ENCODE measurements at places on chromosomes 12 and 14.

DNA sequence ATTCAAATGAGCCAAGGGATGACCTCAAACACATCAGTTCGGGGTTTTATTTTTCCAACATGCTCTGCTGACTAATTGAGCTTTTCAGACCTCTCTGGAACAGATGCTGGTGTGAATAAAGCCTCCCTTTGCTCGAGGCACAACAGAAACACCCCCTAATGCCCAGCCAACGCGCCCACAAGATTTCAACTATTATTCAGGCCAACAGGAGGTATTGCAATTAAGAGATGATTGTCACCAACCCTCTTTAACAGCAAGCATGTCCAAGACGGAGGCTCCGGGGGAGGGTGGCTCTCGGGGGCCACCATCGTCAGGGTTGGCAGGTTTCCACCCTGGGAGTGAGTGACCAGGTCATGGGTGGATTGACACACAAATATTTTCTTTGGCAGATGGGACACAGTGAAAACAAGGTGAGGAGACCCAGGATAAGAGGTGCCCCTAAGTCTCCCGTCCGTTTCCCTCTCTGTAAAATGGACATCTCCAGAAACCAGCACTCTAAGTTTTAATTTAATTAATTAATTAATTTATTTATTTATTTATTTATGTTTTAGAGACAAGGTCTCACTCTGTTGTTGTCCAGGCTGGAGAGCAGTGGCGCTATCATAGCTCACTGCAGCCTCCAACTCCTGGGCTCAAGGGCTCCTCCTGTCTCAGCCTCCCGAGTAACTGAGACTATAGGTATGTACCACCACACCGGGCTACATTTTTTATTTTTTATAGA lies 56.1 kb downstream of the MAP1LC3B2 start:
- DNase-seq = no peak

DNA sequence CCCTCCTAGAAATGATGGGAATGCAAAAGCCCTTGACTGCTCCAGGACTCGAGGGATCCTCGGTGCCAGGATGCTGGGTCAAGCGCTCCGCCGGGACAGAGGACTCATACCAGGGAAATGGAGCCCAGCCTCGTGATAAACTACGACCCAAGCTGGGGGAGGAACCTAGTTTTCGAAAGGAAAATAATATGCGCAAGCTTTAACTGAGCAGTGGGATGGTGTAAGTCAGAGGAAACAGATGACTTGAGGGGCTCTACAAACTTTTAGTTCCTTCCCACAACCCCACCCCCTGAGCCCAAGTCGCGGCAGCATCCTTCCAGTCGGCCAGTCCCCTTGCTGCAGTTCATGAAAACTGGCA lies 654 bp upstream of the SUPT16H start:
- DNase-seq = no peak

DNA sequence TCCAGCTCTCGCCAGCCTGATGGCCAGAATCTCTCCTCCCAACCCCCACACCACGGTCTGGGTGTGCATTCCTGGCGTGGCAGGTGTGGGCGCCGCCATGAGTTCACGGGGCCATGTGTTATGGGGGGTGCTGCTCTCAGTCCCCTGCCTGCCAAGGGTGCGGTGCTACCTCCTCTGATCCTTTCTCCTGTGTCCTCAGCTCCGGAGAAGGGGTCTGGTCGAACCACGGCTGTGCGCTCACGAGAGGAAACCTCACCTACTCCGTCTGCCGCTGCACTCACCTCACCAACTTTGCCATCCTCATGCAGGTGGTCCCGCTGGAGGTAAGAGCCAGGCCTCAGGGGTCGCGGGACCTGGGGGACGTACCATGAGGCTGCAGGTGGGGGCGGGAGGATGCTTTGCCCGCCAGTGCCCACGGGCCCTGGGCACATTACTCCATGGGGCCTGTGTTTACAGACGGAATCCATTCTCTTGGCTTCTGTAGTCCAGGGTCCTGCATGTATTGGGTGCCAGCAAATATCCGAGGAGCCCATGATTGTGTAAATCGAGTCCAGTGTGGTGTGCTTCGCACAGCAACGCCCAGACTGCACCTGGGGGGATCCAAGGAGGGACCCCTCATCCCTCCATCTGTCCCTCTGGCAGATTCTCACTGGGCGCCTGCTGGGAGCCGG lies 130.8 kb downstream of the ADGRD1 start:
- no peak for DNase-seq

GRCh38 chr12:39393179-39393578 lies 49.7 kb downstream of the KIF21A start:
- no peak for DNase-seq

GRCh38 chr12:20274008-20274407 lies 94.3 kb upstream of the PDE3A start:
- no peak for DNase-seq

DNA sequence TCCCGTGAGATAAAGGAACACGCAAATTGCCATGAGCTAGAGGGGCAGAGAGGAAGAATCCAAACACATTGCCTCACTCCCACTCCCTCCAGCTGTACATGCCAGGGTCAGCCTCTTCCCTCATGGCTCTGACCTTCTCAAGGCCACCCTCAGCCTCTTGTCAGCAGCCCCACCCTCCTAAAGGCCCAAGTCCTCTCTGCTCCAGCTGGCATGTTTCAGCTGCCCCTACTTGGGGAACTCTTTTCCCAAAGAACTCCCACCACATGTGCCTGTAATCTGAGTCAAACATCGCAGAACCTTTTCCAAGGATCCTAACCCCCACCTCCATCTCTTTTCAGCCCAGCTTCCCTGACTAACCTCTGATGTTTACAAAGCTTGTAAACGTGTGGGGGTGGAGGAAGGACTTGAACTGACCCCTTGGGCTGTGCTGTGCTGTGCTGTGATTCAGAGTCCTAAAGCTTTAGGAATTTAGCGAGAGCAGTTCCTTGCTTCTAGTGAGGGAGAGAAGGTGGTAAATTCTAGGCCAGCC lies 7.3 kb upstream of the CACNB3 start:
- DNase-seq = no peak

DNA sequence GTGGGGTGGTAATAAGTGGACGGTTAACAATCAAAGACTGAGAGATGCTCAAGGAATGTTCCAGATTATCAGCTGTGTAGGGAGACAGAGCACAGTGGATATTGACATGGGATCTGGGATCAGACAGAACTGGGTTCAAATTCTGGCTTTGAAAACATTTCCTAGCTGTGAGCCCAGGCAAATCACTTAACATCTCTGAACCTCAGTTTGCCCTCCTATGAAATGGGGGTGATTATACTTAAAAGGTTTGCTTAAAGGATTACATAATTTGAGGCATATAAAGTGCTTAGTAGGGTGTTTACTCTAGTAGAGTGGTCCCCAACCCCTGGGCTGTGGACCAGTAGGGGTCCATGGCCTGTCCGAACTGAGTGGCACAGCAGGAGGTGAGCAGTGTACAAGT lies 260.0 kb upstream of the CRY1 start:
- DNase-seq = no peak

GRCh38 chr12:43789941-43790340 lies 16.2 kb downstream of the TWF1 start:
- DNase-seq = no peak

DNA sequence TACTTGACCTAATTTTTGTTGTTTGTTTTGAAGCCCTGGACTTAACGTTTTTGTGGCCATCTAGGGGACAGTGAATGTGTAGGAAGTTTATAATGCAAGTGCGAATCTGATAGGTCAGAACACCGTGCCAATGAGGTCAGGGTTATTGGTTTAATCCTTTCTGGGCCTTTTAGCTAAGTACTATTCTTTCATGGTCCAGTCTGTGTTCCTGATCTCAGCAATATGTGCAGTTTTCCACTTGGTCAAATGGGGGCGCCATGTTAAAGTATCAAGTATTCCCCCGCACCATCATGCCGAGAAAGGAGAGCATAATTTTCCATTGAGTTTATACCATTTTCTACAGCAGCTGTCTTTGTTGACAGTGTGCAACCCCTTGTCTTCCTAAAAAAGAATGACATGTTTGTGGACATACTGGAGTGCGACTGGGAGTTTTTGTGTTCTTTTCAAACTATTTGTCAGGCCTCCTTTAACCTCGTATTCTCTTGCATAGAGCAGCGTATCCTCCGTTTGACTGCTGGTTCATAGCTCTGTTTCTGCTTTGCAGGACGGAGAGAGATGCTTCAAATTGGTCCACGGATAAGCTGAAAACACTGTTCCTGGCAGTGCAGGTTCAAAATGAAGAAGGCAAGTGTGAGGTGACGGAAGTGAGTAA lies 1.3 kb downstream of the AHSA1 start:
- DNase-seq = peak; percentile 70

DNA sequence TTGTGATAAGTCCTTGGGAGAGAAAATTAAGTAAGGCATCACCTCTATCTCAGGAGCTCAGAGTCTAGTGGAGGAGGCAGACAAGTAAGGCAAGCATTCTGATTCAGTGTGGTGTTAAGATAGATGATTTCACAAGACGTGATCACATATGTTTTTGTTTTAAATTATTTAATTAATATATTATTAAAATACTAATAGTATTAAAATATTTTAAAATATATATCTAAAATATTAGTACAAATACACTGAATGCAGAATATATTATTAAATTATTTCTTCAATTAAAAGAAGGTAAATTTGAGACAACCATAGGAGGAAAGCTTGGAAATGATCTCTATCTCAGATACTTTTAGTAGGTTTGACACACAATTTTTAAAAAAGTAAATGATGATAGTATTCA lies 51.5 kb upstream of the ANO4 start:
- no peak for DNase-seq

- no peak for DNase-seq
Measured at GRCh38 chr12:60349232-60349978, 753.6 kb downstream of the SLC16A7 start.

DNA sequence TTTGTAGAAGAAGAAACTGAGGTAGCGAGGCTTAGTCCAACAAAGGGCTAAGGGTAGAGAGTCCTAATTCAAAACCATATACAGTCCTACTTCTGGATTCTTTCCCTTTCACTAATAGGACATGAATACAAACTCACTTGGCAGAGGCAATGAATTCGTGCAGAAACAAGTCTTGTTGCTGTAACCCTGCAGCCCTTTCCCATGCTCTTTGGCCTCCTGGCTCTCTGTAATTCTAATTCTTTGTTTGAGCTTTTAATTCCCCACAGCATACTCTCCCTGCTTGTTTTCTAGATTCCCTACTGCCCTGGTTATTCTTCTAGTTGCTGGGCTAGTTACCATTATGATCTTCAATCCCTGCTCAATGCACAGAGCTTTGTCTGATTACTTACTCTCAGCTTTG lies 381.4 kb downstream of the ETNK1 start:
- no peak for DNase-seq

- no peak for DNase-seq
Measured at GRCh38 chr14:55298500-55298822, 27.2 kb downstream of the FBXO34 start.

GRCh38 chr12:124906606-124907261 lies 7.7 kb downstream of the UBC start:
- peak; percentile 89 for DNase-seq

DNA sequence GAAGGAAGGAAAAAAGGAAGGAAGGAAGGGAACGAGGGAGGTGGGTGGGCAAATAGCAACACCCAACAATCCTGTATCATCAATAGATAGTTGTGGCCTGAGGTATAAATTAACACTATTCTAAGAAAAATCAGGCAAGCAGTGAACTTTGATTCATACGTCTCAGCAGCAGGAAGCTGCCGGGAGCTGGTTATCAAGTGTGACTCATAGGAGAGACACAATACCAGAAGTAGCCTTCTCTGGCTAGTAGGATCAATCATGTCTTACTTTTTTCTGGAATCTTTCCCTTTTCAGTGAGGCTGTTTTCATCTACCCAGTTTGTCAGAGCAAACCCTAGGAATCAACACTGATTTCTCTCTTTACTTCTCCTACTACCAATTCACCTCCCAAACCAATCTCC lies 780.5 kb downstream of the NRXN3 start:
- no peak for DNase-seq

GRCh38 chr12:128267651-128268378 lies 845 bp downstream of the TMEM132C start:
- DNase-seq = no peak

Measured in stimulated activated CD4-positive, alpha-beta T cell treated with anti-CD3 and anti-CD28 coated beads, Interleukin-15, amount 100 ng/mL, for 48 hours (primary cell).